ENCODE measurements at places on chromosomes 5 and 9.

DNA sequence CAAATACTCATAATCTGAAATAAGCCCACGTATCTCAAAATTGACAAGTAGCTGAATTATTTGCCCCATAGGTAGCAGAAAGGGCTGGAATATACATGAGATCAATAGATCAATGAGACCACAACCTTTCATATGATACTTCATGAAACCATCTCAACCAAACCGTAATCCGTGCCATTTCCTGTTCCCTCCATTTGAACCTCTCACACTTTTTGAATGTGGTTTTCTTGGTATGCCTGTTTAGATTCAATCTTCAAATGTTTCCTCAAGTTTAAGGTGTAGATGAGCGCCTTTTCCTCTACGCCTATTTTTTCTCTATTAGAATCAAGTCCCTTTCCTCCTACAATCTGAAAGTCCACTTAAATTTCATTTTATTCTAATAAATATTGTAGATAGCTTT is 805.5 kb downstream of the EFNA5 start:
- no peak for DNase-seq

DNA sequence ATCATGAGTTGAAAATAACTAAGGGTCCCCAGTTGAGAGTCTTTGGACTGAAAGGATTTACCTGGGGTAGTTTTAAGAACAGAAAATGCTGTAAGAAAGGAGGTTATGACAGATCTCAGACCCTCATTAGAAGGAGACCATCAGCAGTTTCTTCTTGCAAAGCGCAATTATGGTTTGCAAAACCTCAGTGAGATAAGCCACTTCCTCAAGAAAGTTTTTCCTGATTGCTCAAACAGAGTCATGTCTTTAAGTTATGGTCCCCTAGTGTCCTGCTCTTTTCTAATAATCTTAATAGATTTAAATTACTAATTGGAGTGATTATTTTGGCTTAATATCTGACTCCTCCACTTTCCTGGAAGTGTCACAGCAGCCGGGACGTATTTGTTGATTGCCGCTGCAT is 293.2 kb upstream of the KLF4 start:
- no peak for DNase-seq

- no peak for DNase-seq
These were observed 239.3 kb upstream of the PRDM9 start for GRCh38 chr5:23268136-23268535.

DNA sequence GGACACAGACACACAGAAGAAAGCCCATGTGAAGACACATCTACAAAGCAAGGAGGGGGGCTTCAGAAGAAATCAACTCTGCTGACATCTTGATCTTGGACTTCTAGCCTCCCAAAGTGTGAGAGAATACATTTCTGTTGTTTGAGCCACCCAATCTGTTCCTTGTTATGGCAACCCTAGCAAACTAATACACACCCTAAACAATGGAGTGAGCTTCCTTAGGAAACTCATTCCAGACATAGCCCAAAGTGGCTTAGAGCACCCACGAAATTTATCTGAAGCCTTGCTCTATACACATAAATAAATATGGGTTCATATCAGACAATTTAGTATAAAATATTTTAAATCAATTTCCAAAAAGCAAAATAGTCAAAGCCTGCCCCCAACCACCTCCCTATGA is 7.6 kb upstream of the TBC1D2 start:
- DNase-seq, result no peak

- DNase-seq, result no peak
These were observed 9.9 kb upstream of the SPIN1 start for GRCh38 chr9:88378317-88378716.

DNA sequence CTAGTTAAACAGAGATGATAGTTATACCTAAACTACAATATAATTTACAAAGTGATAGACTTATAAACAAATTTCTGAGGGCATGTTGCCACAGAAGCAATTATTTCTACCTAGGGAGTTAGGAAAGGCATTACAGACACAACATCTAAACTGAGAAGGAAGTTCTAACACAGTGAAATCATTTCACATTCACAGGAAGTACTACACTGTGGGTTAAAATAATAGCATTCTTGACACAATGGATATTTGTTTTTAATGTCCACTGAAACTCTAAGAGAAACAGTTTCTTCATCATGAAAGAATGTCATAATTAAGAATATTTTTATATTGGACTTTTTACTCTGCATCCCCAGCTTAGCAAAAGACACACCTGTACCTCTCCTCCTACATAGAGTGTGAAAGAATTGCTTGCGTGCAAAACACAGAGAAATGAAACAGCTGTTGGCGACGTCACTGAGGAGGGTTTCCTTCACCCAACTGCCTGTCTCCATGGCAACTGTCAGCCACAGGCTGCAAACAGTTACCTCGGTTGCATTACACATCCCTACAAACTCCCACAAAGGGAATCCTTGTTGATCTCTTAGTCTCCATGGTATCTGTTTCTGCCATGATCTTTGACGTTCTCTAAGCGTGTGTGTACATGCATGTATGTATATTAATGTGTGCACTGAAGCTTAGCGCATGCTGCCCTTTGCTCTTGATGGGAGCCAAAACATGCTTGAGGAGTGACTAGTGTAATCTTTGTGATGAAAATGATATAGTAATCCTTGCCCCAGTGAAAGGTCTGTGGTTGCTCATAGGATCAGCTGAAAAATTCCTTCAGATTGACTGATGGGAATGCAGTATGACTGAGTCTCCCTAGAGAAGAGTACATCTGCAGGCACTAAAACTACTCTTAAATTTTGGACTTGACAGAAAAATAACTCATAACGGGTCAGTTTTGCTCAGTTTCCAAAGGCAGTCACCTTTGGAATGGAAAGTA is 168.5 kb downstream of the ACTL7B start:
- DNase-seq, result no peak

- DNase-seq, result no peak
These were observed 194.4 kb downstream of the RGS3 start for GRCh38 chr9:113657765-113658544.

- DNase-seq, result peak; percentile 46
These were observed 7.7 kb downstream of the B4GALT7 start for GRCh38 chr5:177607452-177608192.

- DNase-seq, result no peak
These were observed 411.7 kb upstream of the EDIL3 start for GRCh38 chr5:84796399-84796798.

- DNase-seq, result no peak
These were observed 1.3 kb downstream of the SLC1A1 start for GRCh38 chr9:4491626-4491975.

DNA sequence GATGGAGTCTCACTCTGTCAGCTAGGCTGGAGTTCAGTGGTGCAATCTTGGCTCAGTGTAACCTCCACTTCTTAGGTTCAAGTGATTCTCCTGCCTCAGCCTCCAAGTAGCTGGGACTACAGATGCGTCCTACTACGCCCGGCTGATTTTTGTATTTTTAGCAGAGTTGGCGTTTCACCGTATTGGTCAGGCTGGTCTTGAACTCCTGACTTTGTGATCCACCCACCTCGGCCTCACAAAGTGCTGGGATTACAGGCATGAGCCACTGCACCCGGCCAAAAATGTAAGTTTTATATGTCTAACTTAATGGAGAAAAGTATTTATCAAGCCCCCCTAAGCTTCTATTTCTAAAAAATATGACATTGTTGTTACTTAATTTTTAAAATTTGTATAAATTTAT is 98.2 kb upstream of the RIOK2 start:
- DNase-seq, result no peak

GRCh38 chr9:97366889-97367288 is 45.0 kb upstream of the TDRD7 start:
- no peak for DNase-seq

DNA sequence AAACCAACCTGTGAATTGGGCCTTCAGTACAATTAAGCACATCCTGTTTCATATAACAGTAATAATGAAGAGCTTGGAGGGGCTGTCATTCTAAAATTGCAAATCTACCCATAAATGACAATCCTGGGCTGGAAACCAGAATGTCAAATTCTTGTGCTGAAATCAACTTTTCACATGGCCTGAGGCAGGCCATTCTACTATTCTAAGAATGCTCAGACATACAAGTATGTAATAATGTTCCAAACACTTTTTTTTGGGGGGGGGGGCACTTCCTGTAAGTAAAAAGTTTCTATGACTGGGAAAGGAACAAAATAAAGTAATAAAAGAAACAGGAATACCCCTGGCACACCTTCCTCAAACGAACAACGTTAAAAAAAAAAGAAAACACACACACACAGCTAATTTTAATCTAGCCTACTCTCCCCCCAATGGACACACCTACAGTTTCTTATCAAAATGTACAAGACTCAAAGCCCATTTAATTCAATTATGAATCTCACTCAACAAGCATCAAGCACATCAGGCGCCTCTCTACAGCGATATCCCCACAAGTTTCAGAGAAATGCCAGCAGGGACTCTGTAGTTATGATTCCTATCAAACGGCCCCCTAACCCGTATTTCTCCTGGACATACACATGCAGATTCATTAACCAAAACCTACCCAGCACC is 1.4 kb downstream of the ETF1 start:
- no peak for DNase-seq

DNA sequence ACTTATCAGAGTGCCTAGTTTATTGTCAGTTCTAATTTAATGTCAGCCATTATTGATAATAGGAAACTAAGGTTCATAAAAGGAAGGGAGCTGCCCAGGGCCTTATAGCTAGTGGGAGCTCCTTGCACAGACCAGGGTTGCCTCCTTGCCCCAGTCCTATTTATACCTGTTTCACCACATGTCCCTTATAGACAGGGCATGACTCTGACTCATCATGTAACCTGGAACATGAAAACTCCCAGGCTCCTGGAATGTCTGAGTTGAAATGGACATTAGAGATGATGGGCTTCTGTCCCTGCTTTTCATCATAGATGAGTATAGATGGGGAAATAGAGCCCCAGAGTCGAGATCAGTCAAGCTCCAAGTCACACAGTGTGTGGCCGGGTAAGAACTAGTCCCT is 21.1 kb downstream of the FAT2 start:
- no peak for DNase-seq

- DNase-seq, result no peak
These were observed 63.5 kb downstream of the C9orf50 start for GRCh38 chr9:129557192-129558036.

GRCh38 chr5:144139586-144139985 is 30.9 kb downstream of the YIPF5 start:
- no peak for DNase-seq

GRCh38 chr9:15144622-15145061 is 162.4 kb downstream of the TTC39B start:
- DNase-seq, result no peak

DNA sequence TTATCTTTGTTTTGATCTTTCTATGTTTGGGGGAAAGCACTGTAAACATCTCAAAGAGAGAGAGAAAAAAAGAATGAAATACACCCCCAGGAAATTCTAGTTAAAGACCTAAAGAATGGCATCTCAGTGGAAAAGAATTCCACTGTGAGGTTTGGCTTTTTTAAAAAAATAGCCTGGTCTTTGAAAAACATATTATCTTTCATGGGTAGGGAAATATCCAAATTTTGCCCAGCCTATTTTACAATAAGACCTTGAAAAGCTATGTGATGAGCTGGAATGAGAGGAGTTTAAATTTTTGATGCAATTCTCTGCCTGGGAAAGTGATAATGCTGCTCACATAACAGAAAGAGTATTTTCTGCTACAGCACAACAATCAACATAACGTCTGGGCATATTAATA is 348.1 kb upstream of the WWC1 start:
- no peak for DNase-seq

DNA sequence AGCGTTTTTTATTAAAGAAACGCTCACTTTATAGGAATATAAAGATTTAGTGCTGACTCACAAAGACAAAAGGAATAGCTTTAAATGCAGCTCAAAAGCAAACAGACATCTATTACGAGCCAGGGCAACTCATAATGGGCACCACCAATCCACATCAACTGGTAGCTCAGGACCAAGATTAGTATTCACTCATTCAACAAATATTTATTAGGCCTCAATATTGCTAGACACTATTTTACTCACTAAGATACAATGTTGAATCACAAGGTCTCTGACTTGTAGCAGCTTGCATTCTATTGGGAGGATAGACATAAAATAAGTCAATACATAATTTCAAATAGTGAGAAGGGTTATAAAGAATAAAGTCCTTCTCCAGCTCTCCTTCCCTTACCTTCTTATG is 8.0 kb upstream of the MAN2A1 start:
- DNase-seq, result no peak

GRCh38 chr9:86753836-86754235 is 193.5 kb downstream of the GAS1 start:
- DNase-seq, result no peak

GRCh38 chr5:72438141-72438540 is 69.1 kb downstream of the ZNF366 start:
- no peak for DNase-seq

DNA sequence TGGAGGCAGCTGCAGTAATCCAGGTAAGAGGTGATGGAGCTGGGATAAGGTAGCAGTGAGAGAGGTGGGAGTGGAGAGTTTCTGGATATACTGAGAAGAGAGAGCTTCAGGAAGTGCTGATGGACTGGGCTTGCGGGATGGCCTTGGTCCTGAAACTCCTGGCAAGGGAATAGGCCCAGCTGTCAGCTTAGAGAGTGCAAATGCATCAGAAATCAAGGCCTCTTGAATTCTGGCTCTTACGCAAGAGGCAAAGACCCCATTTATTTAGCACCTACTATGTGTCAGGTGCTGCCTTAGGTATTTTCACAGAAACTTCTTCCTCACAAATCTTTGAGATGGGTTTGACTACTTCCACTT is 227.2 kb upstream of the MAP3K1 start:
- no peak for DNase-seq

- no peak for DNase-seq
These were observed 356.2 kb downstream of the RASEF start for GRCh38 chr9:82706786-82707185.

- DNase-seq, result no peak
These were observed 53.2 kb downstream of the GALNT10 start for GRCh38 chr5:154243736-154244135.

DNA sequence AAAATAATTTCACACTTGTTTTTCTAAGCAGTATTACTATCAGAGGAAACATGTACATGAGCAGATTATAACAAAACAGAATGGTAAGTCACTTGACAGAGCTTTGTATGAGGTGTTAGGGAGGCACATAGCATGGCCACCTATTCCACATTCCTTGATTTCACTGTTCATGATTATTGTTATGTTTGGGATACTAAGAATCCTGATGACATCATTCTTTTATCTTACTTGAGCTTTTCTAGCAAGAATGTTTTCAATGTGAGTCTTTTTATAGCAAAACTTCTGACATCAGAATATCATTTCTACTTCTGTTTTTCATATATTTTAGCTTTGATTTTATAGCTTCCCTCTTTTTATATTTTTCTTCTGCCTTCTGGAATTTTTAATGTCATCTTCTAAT is 208.2 kb downstream of the DMRTA1 start:
- DNase-seq, result no peak

DNA sequence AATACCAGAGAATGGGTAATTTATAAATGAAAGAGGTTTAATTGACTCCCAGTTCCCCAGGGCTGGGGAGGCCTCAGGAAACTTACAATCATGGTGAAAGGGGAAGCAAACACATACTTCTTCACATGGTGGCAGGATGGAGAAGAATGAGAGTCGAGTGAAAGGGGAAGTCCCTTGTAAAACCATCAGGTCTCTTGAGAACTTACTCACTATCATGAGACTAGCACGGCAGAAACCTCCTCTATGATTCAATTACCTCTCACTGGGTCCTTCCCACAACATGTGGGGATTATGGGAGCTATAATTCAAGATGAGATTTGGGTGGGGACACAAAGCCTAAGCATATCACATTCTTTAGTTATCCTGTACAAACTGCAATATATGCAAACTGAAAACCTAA is 609.4 kb downstream of the MTRR start:
- no peak for DNase-seq

GRCh38 chr9:97801180-97801579 is 51.8 kb upstream of the FOXE1 start:
- DNase-seq, result no peak

Measured in NCI-H187 treated with DMSO at 0.1 percent for 48 hours (cell line).